ENCODE measurements at places on chromosomes 6 and 20.

DNA sequence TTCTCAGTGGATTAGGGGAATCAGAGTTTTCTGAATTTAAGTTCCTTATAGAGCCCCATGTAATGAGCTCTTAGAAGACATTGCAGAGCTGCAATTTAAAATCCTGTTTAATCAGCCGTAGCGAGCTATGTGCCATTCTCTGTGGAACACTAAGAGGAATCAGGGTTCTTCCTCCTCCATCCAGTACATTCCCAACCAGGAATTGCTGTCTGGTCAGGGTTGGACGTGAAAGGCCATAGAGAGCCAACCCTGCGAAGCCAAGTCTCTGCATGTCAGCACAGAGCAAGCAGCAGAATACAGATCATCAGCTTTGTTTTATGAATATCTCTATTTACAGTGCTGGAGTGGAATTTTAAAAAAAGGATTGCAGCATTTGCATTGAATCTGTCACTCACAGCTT lies 366.0 kb downstream of the LAMA2 start:
- no peak for DNase-seq

DNA sequence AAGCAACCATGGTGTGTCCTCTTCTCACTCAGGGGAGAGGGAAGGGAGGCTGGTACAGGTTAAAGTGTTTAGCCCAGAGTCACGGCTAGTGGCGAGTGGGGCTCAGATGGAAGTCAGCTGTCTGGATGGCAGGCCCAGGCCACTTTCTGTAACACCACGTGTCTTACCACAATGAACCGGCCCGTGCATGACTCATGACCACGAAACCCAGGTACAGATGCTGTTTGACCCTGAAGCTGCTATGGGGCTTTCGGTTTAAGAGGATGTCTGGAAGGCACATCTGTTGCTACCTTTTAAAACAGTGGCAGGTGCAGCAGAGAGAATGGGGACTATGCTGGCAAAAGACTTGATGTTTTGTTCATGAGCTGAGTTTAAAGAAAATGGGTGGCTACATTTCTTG lies 36.5 kb upstream of the MPC1 start:
- no peak for DNase-seq

- no peak for DNase-seq
Measured at GRCh38 chr20:13017883-13018535, 9.2 kb downstream of the SPTLC3 start.

DNA sequence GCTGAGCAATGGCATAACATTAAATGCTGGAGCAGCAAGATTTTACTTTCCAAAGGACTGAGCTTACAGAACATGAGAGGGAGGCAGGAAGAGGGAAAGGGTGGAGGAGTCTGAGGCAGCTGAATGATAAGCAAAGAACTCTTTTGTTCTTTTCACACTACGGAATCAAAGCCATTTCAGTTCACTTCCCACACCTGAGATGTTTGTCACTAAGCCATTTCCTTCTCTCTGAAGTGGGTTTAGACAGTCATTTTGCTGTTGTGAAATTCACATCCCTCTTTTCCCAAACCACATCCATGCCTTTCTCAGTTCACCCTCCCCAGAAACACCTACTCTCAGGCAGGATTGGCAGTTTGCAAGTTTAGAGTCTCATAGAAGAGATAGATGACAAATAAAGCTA lies 267.9 kb downstream of the ADGRG6 start:
- DNase-seq, result no peak

DNA sequence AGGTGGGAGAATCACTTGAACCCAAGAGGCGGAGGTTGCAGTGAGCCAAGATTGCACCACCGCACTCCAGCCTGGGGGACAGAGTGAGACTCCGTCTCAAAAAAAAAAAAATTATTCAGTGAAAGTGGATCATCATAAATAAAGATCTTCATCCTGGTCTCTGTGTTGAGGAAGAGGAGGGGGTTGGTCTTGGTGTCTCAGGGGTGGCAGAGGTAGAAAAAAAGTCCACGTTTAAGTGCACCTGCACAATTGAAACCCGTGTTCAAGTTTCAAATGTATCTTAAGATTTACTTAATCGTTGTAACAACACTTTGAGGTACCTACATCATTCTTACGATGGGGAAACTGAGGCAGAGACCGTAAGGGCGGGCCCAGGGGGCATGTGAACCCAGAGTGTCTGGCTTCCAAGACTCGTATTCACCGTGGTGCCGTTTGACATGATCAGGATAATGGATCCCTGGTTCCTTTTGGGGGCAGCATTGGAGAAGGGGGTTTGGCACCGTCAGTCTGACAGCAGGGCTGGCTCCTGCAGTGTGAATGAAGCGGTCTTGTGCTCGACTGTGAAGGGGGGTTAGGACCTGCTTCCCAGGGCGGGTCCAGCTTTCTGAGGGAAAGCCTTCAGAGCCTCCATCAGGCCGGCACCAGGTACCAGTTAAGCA lies 32.9 kb upstream of the ID1 start:
- DNase-seq, result no peak

- no peak for DNase-seq
Measured at GRCh38 chr6:109713097-109713496, 22.0 kb downstream of the FIG4 start.
